ENCODE measurements at places on chromosomes 1 and 21.

- no peaks in the 10 kb centered on the region for H3K27me3 ChIP-seq
- H3K27ac ChIP-seq, result no peak overlapping the region
- peaks cover 46% of the 10 kb centered on the region for H3K36me3 ChIP-seq
- DNase-seq, result no peak
- H3K4me3 ChIP-seq, result no peak overlapping the region
Observed at GRCh38 chr21:42846221-42846620, 33.1 kb downstream of the WDR4 start.

DNA sequence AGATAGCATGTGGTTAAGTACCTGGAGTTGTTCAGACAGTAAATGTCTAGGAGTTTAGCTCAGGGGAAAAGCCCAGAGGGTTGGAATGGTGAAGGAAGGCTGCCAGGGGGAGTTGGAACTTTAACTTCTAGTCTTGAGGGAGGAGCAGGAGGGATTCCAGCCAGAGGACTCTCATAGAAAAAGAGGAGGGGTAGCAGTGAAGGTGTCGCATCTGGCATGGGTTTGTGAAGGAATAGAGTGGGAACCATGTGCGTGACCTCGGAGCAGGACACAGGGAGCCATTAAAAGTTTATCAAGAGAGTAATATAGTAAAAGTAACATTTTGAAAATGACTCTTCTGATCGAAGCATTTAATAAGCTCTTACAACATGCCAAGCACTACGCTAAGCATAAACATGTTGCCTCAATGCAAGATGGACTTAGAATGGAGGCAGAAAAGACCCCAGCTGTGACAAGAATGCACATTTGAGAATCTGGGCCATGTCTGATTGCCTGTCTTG is 632.4 kb upstream of the CAMK1G start:
- H3K4me1 ChIP-seq, result no peaks in the 10 kb centered on the region
- H3K27me3 ChIP-seq, result no peaks in the 10 kb centered on the region
- no peaks in the 10 kb centered on the region for H3K36me3 ChIP-seq
- no peak overlapping the region for H3K4me3 ChIP-seq

DNA sequence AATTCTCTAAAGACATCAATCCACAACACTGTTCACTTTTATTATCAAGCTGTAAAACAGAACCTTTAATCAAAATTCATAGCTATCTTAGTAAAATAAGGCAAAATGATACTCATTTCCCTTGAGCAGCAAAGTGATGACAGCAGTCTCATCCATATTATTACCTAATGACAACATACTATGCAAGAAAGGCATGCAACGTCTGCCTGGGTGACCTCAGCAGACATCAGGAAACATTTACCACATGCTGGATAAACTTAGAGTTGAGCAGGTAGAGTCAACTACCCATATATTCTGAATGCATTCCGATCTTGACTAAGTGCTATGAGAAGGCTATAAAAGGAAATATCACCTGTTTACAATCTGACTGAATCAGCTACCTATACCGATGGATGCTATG is 145.1 kb downstream of the SIPA1L2 start:
- H3K36me3 ChIP-seq, result no peaks in the 10 kb centered on the region
- H3K4me1 ChIP-seq, result no peaks in the 10 kb centered on the region
- no peak overlapping the region for H3K4me3 ChIP-seq
- peaks cover 2% of the 10 kb centered on the region for H3K27me3 ChIP-seq
- H3K27ac ChIP-seq, result no peak overlapping the region

DNA sequence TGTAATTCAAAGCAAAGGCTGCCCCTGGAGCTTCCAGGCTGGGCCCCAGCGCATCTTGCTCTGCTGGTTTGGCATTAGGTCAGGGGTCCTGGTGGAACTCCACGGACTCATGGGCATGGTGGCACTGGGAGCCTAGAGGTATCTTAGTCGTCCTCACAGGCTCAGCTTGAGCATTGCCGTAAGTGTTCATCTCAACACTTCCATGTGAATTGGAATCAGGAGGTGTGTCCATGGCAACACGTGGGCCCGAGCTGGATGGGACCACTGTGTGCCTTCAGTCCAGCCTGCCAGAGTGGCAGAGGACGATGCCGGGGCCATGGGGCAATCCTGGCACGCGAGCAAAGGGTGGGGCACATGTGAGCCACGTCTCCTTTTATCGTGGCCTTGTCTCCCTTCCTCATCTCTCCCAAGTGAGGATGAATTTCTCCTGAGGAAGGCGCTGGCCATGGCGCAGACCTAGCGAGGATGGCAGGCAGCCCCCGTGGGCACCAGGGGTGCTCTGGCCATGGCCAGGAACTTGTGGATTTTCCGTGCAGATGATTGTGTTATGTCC is 47.0 kb downstream of the AGPAT3 start:
- H3K36me3 ChIP-seq, result peaks cover 33% of the 10 kb centered on the region
- no peak overlapping the region for H3K4me3 ChIP-seq
- H3K4me1 ChIP-seq, result peaks cover 22% of the 10 kb centered on the region
- H3K27me3 ChIP-seq, result no peaks in the 10 kb centered on the region

DNA sequence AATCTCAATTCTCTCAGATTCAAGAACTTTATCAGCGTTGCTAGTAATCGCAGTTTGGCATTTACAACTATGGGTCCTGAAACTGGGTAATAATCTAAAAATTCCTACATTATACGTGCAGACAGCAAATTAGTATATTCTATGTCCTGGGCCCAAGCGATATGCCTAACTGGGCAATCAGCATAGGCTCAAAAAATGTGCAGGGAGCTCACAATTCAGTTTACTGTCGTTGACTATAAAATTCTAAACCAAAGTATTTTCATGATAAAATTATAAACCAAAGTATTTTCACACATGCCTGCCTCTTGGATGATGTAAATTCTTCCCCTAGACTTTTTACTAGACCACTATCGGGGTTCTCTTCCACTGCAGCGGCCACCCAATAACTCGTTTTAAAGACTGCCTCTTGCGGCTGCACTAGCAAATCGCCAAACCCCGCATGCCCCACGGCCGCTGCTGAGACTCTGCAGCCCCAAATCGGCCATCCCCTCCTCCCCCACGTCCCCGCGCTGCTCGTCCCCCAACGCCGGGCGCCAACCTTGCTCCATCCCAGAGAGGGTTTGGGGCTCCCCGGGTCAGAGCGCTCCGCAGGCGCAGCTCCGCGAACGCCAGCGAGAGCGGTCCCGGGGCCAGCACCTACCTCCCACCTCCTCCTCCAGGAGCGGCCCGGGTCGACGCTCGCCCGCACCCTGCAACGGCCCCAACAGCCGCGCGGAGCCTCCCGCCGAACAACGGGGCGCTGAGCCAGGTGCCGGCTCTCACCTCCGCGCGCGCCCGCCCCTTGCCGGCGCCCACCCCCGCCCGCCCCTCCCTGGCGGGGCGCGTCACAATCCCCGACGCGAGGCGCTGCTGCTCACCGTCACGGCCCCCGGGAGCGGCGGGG is 506 bp downstream of the SSX2IP start:
- no peaks in the 10 kb centered on the region for H3K27me3 ChIP-seq
- H3K4me1 ChIP-seq, result peaks cover 62% of the 10 kb centered on the region
- H3K36me3 ChIP-seq, result peaks cover 5% of the 10 kb centered on the region
- DNase-seq, result no peak

DNA sequence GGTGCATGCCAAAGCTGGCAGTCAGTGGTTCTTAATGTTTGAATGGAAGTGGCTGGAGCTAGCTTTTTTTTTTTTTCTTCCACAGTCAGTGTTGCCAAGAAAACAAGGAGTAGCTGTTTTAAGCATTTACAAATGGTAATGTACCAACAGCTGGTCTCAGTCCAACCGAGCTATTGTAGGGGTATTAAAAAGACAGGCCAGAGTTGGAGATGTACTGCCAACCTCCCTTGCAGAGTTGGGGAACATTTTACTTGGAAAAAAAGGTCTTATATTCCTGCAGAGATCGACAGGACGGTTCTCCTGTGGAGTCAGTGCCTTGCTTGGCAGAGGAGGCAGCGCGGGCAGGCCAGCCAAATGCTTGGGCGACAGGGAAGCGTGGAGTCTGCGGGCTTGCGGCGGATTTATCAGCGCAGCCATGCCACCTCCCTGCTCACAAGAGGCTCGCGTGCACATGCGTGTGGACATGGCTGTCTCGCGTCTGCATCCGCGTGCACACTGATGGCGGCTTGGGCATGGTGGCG is 338.1 kb downstream of the RPS6KC1 start:
- H3K27me3 ChIP-seq, result no peaks in the 10 kb centered on the region
- DNase-seq, result no peak
- H3K4me3 ChIP-seq, result no peak overlapping the region
- H3K36me3 ChIP-seq, result no peaks in the 10 kb centered on the region
- H3K4me1 ChIP-seq, result no peaks in the 10 kb centered on the region
- H3K27ac ChIP-seq, result no peak overlapping the region

GRCh38 chr1:230708631-230709580 is 5.0 kb downstream of the AGT start:
- DNase-seq, result no peak
- H3K4me1 ChIP-seq, result no peaks in the 10 kb centered on the region
- H3K27me3 ChIP-seq, result peaks cover 25% of the 10 kb centered on the region
- H3K4me3 ChIP-seq, result no peak overlapping the region
- H3K36me3 ChIP-seq, result no peaks in the 10 kb centered on the region
- no peak overlapping the region for H3K27ac ChIP-seq

DNA sequence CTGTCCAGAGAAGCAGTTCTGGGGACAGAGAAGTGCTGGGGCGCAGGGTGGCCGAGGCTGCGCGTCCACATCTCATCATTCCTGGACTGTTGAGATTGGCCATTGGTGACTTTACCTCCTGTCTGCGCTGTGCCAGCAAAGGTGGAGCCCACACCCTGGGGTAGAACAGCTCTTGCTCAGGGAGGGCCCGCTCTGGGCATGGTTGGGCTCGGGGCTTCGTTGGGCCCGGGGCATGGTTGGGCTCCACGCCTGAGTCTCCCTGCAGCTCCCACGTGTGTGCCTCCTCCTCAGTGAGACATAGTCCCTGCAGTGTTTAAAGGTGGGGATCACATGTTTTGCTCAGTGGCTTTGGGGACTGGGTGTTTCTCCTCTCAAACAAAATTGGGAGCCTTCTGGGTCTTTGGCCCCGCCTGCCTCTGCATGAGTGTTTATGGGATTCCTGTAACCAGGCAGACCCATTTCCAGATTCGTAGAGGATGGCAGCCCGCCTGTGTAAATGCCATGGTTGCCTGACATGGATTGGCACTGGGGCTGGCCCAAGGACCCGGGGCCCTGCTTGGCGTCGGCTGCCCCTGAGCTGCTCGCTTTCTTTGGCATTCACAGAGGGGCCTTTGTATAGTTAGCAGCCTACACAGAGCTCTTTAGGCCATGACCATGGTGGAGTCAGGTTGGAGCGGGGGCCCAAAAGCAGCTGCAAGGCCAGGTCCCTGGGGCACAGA is 104.6 kb downstream of the TLR5 start:
- H3K27ac ChIP-seq, result no peak overlapping the region
- H3K27me3 ChIP-seq, result peaks cover 11% of the 10 kb centered on the region
- H3K4me3 ChIP-seq, result no peak overlapping the region
- H3K36me3 ChIP-seq, result no peaks in the 10 kb centered on the region
- no peaks in the 10 kb centered on the region for H3K4me1 ChIP-seq
- no peak for DNase-seq

DNA sequence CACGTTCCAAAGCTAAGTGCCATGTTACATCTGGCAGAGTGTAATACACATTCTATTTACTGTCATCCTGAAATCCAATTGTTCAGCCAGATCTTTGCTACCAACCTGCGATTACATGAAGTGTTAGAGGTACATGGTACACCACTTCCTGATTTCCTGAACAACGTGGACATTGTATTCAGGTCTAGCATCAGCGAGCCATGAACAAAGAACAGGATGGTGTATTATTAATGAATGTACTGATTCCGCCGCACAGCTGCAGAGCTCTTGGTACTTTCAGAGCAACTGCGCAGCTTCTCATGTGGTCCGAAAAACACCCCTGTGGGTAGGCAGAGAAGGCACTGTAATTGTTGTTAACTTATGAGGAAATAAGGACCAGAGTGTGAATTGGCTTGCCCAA is 511.4 kb downstream of the AJAP1 start:
- no peak overlapping the region for H3K4me3 ChIP-seq
- no peak overlapping the region for H3K27ac ChIP-seq
- H3K27me3 ChIP-seq, result no peaks in the 10 kb centered on the region
- no peak for DNase-seq

- no peak for DNase-seq
- no peak overlapping the region for H3K27ac ChIP-seq
- no peaks in the 10 kb centered on the region for H3K36me3 ChIP-seq
- no peaks in the 10 kb centered on the region for H3K4me1 ChIP-seq
- H3K4me3 ChIP-seq, result no peak overlapping the region
- H3K27me3 ChIP-seq, result peaks cover 4% of the 10 kb centered on the region
Observed at GRCh38 chr1:39988618-39989343, 33.8 kb downstream of the MFSD2A start.

- no peaks in the 10 kb centered on the region for H3K4me1 ChIP-seq
- H3K4me3 ChIP-seq, result no peak overlapping the region
- no peak overlapping the region for H3K27ac ChIP-seq
- peaks cover 9% of the 10 kb centered on the region for H3K27me3 ChIP-seq
Observed at GRCh38 chr1:228978484-228979324, 243.4 kb downstream of the RHOU start.

GRCh38 chr1:42130061-42130660 is 23.0 kb upstream of the GUCA2B start:
- no peak overlapping the region for H3K4me3 ChIP-seq
- H3K36me3 ChIP-seq, result no peaks in the 10 kb centered on the region
- no peak for DNase-seq
- H3K27me3 ChIP-seq, result peaks cover 36% of the 10 kb centered on the region
- H3K27ac ChIP-seq, result no peak overlapping the region

DNA sequence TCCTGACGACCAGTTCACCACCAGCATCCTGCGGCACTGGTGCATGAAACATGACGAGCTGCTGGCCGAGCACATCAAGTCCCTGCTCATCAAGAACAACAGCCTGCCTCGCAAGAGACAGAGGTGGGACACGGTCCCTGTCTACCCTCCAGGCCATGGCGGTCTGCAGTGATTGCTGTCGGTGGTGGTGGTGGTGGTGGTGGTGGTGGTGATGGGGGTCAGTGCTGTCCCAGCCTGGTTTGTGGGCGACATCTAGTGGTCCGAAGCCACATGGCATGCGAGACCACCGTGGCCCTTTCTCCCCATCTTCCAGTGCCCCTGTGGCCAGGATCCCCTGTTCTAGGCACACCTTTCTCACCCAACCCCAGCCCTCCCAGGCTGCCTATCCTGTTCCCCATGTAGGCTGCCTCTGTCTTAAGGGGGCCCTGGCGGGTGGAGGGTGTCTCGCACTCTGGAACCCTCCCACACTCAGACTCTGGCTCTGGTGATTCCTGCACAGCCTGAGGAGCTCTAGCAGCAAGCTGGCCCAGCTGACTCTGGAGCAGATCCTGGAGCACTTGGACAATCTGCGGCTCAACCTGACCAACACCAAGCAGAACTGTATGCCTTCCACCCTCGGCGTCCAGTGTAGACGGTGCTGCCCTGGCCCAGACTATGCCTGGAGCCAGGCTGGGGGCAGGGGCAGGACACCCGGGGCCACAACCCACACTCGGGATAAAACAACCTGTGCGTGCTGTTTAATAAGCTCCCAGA is 3.2 kb upstream of the SLC27A3 start:
- H3K36me3 ChIP-seq, result peaks cover 39% of the 10 kb centered on the region
- DNase-seq, result no peak

- H3K36me3 ChIP-seq, result no peaks in the 10 kb centered on the region
- no peak overlapping the region for H3K4me3 ChIP-seq
- no peak overlapping the region for H3K27ac ChIP-seq
- H3K27me3 ChIP-seq, result peaks cover 46% of the 10 kb centered on the region
Observed at GRCh38 chr1:39678889-39679288, 7.0 kb upstream of the NT5C1A start.
